Lung microvascular endothelial cell (primary cell): ENCODE measurements at places on chromosomes 7 and 10.

DNA sequence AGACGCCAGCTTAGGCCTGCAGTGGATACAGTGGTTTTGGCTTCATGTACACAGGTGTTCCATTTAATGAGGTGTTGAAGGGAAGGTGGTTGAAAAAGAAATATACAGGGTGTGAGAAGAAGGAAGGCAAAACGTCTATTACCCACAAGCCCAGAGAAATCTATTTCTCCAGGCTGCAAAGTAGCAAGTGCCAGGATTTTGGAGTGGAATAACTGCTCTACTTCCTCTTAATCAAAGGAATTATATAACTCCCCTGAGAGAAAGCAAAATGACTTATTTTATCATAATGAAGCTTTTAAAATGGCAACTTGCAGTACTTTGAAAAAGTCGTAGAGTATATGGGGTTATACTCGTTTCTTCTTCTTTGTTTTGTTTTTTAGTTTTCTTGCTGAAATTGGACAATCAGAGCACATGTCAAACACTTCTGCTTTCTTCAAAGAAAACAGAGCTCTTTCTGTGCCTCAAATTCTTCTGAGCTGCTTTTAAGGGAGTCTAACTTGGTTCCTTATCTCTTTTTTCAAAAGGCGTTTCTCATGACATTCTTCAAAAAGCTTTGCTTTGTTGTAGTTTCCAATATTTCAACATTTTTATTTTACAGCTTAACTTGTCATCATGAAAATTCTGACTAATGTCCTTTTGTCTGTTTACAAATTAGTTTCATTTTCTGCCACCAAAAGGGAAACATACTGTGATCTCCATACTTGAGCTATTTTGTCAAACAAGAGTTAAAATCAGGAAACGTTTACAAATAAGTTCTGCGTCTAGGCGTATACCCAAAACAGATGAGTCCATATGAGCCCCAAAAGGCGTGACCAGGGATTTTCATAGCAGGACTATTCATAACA is 289.7 kb downstream of the FRMD4A start:
- peak; percentile 26 for DNase-seq

GRCh38 chr10:129864601-129865126 is 99.4 kb downstream of the EBF3 start:
- no peak for DNase-seq

DNA sequence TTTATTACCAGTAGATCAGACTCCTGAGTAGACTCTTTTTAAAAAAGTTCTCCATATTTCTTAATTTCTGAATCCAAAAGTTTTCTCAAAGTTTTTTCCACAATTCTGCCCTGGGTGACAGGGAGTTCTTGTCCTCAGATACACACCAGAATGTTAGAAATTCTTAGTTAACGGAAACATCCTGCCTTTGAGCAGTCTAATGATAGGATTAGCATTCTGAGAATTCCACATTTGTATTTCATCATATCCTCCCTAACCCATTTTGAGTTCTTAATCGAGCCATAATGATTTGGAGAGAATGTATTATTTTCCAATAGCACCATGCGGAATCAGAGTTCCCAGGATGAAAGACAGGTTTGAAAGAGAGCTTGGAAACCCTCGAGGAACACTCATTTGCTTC is 28.9 kb upstream of the MRPS33 start:
- no peak for DNase-seq

DNA sequence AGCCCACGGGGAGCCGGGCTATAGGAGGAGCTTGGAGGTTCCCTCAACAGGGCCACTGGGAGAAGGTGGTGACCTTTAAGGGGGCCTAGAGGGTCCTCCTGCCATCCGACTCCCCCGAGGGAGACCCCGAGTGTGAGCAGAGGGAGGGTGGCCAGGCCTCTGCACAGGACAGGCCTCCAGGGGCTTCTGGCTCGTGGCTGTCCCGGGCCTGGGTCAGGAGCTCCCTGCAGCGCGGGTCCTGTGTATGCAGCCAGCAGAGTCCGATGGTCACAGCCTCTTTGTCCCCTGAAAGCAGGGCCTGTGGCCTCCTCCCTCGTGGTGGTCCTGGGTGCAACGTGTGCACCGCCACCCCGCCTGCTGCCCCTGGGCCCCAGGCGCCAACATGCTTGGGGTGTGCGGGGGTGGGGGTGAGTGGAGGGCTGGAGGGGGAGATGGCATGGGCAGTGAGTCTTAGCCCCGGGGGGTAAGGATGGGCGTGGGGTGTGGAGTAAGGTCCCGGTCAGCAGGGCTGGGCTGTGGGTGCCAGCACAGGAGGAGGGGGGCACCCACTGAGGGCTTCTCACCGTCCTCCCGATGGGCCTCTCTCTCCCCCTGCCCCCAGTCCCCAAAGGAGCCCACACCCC is 27.1 kb downstream of the UNCX start:
- DNase-seq: no peak

DNA sequence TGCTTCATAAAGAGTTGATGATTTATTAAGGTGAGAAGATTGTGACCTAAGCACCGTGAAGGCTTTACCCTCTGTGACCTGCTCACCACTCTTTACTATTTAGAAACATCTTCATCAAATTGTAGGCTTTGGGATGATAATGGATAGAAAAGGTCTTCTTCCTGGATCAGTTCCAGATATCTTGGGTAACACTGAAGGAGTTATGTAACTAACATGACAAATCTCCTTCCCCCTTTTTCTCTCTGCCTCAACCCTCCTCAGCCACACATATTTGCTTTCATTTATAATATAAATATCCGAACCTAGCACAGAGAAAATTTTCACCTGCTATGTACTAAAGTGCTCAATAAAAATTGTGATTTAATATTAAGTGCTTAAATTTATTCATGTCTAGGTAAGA is 151.5 kb downstream of the FRMD4A start:
- DNase-seq: no peak

DNA sequence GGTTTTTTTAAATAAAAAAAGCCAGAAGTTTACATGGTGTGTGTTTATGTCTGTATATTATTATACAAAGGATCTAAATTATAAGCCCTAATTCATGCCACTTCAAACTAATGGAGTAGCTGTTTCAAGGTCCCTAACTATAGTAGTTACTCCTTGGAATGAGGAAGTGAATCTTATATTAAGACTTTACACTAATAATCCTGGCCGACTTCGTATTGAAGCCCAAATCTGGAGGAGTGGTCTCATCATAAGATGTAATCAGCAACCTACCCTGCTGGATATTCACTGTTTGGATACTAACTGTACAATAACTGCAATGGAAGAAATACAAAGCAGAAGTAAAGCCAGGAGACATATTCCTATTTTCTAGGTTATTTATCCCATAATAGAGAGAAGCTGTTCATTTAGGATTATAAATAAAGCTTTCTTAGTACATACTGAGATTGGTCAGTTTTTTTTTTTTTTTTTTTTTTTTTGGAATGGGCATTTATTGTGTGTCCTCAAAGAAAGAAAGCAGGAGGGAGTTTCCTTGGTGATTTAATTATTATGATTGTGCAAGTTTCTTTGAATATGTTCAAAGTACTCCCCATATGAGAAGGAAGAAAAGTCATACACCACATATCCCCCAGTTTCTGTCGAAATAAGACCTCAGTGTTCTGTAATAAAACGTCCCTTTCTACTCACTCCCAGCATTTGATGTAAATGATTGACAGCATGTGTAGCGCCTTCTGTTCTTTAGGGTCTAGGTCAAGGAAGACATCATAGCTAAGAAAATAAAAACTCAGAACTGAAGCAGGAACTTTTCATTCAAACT is 397.8 kb downstream of the EXOC4 start:
- no peak for DNase-seq

GRCh38 chr10:20745556-20746375 is 151.3 kb downstream of the NEBL start:
- no peak for DNase-seq

DNA sequence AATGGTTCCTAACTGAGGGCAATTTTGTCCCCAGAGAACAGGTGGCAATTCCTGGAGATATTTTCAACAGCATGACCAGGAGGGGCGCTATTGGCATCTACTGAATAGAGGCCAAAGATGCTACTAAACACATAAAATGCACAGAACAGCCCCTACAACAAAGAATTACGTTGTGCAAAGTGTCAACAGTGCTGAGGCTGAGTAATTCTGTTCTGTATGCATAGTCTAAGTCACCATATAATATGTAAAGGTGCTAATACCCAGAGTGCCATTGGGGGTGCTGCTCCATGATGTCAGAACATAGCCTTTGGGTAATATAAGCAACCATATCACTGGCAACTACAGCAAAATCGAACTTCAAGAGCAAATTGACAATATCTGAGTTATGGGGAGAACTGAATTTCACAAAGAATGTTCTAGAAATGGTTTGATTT is 213.3 kb upstream of the PHYHIPL start:
- no peak for DNase-seq

- no peak for DNase-seq
Measured at GRCh38 chr7:146960773-146961391, 844.3 kb downstream of the CNTNAP2 start.

DNA sequence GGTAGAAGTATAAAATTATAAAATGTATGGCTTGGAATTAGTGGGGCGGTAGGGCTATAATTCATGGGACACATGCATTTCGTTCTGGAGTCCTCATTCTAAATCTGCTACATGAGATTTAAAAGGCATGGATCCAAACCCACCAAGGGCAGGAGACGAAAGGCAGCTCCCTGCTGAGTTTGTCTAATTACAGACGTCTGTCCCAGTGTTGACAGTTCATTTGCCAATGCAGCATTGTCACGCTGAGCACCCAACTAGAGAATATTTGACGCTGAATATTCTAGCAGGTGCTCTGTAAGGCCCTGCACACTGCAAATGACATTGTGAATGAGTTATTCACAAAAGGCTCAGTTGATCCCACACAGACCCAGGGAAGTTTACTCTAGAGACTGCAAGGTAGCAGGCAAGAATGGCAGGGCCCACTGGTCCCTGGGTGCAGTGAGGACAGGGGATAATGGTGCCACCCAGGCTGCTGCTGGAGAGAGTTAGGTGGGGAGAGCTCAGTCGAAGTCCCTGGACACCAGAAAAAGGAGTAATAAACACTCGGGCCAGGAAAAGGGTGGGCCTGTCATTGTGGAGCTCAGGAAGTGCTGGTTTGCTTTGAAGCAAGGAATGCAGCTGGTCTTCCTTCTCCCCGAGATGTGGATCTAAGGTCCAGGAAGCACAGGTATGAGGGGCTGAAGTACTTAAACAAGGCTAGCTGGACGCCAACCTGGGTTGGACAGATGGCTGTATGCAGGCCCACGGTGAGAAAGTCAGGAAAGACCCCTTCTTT is 75.0 kb upstream of the JCAD start:
- DNase-seq: no peak

DNA sequence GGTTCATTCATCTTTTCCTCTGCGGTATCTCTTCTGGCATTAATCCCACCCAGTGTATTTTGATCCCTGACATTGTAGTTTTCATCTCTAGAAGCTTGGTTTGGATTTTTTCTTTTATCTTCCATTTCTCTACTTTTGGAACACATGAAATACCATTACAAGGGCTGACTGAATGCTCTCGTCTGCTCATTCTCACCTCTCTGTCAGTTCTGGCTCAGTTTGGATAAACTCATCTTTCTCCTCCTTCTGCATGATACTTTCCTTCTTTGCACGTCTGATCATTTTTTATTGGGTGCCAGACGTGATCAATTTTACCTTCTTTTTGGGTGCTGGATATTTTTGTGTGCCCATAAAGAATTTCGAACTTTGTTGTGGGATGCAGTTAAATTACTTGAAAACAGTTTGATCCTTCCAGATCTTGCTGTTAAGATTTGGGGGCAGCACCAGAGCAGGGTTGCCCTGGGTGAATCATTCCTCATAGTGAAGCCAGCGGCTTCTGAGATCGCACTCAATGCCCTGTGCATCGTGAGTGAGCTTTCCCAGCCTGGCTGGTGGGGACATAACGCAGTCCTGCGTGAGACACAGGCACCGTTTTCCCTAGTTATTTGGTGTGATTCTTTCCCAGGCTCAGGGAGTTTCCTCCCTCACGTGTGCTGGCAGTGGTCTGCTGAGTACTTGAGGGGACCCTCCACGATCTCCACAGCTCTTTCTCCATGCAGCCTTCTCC is 53.8 kb downstream of the LHPP start:
- DNase-seq: no peak

GRCh38 chr7:117659531-117660011 is 179.7 kb downstream of the CFTR start:
- DNase-seq: no peak

DNA sequence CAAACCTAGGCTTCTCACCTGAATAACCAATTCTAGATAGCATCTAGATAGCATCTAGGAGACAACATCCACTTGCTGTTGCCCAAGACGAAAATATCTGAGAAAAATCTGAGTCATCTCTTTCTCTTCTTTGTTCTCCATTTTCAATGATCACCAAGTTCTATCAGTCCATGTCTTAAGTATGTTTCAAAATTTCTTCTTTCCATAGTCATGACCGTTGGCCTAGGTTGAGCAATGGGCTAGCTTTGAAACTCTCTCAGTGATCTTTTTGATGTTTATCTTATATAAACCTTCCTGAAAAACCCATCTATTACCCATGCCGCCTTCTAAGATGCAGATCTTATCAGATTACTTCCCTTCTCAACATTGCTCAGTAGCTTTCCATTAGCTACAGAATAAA is 23.4 kb upstream of the CASD1 start:
- DNase-seq: no peak

DNA sequence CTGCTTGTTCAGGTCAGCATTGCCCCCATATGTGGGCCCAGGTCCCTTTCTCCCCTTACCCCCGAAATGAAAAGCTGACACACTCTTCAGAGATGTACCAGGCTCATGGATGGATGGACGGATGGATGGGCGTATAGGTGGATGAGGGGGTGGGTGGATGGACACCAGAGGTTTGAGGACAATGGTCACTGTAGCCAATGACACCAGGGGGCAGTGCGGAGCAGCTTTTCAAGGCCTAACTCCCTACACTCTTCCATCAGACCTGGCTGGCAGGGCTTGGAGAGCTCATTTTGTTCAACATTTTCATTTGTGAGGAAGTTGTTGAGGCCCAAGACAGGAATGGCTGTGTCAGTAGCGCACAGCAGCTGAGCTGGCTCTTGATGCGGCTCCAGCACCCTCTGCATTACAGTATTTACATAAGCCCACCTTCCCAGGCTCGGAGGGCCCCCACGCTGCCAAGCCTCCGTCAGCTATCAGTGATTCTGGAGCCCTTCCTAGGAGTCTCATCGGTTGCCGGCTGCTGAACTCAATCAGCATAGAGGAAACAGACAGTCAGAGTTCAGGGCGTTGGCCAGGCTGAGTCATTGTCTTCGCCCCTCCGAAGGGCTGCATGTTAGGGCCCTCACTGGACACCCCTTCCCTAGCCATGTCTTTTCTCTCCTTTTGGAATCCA is 11.6 kb upstream of the FFAR4 start:
- peak; percentile 75 for DNase-seq

- DNase-seq: no peak
Measured at GRCh38 chr10:128151031-128151430, 24.8 kb upstream of the MKI67 start.

DNA sequence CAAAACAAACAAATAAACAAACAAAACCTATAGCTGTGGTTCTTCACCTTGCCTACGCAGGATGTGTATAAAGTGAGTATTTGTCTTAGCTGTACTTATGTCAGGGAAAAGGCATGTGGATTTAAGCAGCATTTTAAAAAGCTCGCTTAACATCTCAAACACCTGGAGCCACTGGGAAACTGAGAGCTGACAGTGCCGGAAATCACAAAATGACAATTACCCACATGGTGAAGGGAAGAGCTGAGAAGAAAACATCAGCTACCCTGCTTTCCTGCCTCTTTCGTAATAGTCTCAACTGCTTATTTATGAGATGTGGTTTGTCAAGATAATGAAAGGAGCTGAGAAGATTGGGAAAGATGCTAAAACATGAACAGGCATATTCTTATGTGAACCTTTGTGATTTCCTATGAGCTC is 31.1 kb upstream of the MSMB start:
- no peak for DNase-seq
